ENCODE measurements at places on chromosomes 11 and 22. TPM values are rescaled to one million over a fixed set of nuclear protein-coding genes. Genes with fewer than 3 reads are reported as not detected.

DNA sequence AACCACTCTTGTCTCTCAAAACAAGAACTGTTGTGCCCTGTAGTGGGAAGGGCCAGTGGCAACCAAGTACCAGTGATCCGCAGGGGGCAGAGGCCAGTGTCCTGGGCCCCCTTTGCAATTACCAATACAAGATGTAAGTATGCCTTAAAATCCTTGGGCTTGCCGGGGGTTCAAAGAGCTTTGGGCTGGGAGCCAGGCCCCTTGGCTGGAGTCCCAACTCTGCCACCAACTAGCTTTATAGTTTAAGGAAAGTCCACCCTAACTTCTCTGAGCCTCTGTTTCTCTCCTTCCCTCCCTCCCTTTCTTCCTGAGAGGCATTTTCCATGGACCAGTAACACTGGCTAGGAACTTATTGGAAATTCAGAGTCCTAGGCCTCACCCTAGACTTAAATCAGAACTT, 15.5 kb downstream of the CLMP start:
- DNase-seq, result no peak

GRCh38 chr11:22192642-22193347, at the start of gene ANO5:
ANO5 (plus strand) TSS chr11:22193085; CDS start chr11:22193493, 408 bp downstream.
- DNase-seq, result no peak

GRCh38 chr11:66359662-66360087, 11.9 kb downstream of the SLC29A2 start:
- no peak for DNase-seq

GRCh38 chr11:46555267-46556054, 38.4 kb downstream of the AMBRA1 start:
- no peak for DNase-seq

GRCh38 chr11:17014321-17014832, at the start of gene PLEKHA7:
PLEKHA7 (minus strand) TSS chr11:17014414; CDS start chr11:17014401, 13 bp downstream.
- no peak for DNase-seq

DNA sequence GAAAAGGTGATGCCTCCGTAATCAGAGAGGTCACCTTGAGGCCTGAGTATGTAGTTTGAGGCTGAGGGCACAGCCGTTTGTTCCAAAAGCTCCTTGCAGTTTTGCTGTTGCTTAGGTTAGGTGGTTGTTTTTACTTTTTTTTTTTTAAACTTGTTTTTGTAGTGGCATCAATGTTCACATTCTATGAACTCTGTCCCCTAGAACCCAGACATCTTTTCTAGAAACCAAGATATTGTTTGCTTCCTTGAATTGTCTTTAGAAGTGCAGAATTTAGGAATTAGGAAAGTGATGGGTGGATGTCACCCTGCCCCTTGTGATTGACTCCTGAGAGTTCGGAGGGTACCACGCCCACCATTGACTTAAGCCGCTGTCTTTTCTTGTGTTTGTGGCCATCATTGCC, 35.7 kb upstream of the ETS1 start:
- DNase-seq, result no peak

DNA sequence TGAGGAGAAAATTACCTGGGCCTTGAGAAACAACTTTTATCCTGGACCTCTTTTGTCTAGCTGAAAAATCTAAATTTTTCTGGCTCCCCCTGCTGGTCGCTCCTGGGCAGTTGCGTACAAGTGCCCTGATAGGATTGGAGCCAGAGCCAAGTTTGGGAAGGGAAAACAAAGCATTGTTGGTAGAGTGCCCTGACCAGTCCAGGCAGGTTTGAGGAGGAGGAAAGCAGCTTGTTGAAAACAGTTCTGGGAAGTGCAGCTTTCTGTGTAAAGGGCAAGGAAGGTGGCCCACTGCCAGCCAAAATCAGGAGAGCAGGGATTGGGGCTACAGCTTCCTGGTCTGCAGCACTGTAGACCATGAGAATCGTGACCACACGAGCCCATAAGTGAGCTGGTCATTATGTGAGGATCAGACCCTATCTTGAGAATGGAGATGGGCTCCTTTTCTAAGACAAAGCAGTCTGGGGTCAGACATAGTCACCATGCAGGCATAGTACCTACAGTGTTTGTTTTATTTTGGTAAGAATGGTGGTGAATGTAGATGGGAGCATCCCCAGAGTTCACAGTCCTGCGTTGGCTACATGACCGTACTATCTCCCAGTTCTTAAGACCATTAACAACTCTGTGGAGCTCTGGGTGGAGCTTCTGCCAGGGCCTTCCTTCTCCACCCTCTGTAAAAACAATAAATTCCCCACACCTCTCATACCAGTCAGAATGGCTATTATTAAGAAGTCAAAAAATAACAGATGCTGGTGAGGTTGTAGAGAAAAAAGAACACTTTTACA, 21.3 kb upstream of the PIK3IP1 start:
- DNase-seq, result peak; percentile 68

GRCh38 chr22:36922711-36923110, 9.3 kb downstream of the CSF2RB start:
- DNase-seq, result no peak

DNA sequence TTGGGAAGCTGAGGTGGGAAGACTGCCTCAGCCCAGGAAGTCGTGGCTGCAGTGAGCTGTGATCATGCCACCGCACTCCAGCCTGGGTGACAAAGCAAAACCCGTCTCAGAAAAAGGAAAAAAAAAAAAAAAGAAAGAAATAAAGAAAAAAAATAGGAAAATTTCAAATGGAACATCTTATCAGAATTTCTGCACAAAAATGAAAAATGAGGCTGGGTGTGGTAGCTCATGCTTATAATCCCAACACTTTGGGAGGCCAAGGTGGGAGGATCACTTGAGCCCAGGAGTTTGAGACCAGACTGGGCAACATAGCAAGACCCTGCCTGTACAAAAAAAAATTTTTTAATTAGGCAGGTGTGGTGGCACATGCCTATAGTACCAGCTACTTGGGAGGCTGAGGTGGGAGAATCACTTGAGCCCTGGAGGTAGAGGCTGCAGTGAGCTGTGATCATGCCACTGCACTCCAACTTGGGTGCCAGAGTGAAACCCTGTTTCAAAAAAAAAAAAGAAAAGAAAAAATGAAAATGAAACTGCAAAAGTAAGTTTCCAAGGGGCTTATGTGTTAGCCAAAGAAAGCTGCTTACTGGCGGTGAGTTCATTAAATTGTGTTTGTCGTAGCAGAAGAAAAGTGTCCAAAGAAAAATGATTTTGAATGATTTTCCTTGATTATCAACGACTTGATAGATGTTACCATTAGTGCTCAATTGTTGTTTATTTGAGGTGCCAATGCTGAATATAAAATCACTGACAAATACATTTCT, 7.5 kb upstream of the CRKL start:
- no peak for DNase-seq

DNA sequence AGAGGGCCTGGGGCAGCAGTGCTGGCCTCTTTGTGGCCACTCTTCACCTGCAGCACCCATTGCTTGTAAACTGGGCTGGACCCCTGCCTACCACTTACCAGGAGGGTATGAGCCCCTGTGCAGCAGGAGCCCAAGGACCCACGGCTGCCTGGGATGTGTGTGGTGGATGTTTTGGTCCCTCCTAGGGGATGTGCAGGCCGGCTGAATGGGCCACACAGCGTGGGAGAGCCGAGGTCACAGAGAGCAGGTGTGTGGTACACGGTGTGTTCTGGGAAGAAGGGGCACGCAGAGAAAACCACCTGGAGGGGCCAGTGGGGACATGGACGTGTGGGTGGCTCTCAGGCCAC, 19.3 kb upstream of the GNB1L start:
- DNase-seq, result no peak

DNA sequence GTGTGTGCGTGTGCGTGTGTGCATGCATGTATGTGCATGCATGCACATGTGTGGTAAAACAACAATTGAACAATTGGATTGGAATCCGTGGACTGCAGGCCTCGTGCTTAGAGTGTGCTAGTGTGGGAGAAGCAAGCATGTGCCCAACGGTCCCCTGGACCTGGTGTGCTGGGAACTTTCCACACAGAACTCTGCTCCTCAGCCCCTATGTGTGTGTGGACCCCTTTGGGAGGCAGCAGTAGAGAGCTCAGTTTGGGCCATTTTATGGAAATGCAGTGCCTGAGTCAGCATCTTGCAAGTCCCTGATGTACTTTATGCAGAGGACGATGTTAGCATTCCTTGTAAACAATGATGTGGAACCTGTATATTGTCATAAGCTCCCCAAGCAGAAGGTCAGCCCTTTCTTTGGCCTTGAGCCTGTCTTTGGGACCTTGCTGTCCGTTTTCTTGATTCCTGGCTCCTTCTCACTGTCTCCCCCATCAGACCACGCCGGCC, 167.3 kb downstream of the TBC1D22A start:
- no peak for DNase-seq

DNA sequence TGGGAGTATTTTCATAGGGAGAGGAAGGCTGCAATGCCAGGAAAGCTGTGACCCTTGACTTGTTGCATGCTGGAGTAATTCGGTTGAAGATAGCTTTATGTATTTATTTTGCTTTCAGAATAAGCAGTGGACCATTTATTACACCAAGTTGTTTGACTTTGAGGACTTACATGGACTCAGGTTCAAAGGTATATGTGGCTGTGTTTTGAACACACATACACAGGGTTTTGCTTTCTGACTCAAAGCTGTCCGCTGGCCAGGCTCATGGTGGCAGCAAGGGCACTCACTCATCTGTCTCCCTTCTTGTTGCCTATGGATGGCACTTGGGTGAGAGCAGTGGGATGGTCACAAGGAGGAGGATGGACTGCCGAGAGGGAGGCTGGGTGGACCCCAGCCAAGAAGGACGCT, 6.5 kb downstream of the TIMP3 start:
- DNase-seq, result no peak

DNA sequence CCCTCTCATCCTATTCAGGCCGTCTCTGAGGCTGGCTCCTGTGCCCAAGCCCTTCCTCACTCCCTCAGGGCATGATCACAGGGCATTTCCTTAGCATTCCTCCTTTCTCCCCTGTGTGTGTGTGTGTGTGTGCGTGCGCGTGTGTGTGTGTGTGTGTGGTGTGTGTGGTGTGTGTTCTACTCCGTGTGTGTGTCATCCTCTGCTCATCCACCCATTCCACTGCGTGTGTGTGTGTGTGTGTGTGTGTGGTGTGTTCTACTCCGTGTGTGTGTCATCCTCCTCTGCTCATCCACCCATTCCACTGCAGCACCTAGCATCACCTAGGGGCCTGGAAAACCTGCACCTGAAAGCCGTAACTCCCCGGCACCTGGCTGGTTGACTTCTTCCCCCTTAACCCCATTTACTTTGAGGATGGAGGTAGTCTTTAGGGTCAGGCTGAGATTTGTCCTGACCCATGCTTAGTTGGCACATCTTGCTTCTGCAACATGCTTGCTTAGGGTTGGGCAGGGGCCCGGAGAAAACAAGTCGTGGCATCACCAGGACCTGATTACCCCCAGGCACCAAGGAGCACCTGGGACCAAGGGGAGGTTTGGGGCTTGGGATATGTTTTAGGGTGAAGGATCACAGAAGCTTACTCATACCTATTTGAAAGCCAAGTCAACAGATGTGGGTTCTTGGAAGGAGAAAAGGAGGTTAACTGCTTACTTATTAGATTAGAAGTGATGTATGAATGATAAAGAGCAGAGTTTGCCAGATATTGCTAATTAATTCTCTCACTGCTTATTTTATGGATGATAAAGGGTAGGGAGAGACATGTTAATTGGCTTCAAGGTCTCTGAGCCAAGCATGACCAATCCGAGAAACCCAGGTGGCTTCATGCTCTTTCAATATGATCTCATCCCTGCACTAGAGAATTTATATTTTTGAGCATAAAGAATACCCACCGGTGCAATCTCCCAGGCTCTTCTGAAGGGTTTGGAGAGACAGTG, 18.9 kb downstream of the TIMP3 start:
- no peak for DNase-seq

DNA sequence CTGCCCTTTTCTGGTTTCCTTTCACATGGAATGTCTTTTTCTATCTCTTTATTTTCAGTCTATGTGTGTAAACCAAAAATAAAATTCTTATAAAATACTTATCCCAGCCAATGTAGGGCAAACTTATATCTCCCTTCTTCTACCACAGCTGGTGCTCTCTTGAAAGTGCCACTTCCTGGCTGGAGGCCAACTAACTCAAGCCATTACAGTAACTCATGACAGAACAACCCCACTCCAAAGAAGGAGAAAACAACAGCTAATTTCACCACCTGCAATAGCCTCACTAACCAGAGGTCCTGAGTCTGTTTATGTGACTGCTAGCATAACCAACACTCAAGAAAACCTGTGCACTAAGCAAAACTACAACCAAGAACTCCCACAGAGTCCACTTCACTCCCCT, 74.9 kb upstream of the DBX1 start:
- DNase-seq, result no peak

GRCh38 chr22:23228503-23228902, 48.2 kb downstream of the BCR start:
- no peak for DNase-seq

GRCh38 chr11:45772449-45772774, 32.5 kb upstream of the SLC35C1 start:
- no peak for DNase-seq

DNA sequence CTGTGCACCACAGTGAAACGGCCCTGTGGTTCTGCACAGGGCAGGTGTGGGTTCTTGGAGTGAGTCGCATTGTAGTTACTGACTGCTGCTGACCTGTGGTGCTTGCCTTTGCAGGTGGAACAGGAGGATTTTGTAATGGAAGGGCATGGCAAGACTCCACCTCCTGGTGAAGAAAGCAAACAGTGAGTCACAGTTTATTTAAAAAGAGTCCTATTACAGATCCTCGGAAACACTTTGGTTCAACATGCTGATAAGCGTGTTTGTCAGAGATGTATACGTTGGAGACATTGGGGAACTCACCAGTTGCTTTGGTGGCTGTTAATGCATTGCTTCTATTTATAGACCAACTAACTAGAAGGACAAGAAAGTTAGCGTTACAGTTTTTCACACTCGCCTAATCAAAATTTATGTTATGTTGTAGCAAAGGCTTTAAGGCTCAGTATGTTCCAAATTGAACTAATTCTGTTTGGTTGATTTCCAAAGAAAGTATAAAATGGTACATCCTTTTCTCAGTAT, 21.7 kb upstream of the TNRC6B start:
- DNase-seq, result no peak

DNA sequence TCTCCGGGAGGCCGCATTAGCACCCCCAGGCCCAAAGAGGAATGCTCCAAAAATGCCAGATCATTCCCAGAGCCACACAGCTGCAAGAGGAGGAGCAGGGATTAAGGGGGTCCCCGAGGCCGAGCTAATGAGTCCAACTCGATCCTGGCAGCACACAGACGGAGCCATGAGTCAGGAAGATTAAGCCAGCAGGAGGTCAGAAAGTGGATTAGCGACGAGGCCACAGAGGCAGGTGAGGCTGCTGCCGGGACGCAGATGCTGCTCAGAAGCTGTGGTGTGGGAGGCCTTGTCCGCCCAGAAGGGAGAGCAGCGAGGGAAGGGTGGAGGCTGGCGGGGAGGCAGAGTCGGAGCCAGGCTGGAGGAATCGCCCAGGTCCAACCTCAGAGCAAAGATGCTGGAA, 120.5 kb downstream of the SHANK2 start:
- DNase-seq, result no peak

DNA sequence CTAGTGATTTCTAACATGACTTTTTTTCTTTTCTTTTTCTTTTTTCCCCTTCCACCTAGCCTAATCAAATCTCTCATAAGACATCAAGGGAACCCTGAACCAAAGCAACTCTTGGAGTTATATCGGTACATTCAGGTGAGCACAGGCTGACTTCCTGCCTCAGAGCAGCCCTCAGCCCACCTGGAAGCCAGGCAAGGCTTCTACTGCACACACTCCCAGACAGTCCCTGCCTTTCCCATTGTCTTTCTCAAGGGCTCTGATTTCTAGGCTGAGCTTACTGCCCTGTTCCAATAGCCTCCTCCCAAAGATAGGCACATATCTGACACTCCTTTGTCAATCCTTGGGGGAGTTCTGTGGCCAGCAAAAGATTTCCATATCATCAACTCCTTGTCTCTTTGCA, 629.5 kb downstream of the NTM start:
- no peak for DNase-seq

FAM83F gene
- polyA plus RNA-seq, result 2.3 TPM

HBD gene
- polyA plus RNA-seq, result 1.4 TPM

GRK3 gene
- polyA plus RNA-seq, result 13.0 TPM

MGAT3 gene
- 27.4 TPM for polyA plus RNA-seq

TSPAN32 gene
- 2.0 TPM for polyA plus RNA-seq

MAPK8IP1 gene
- 12.8 TPM for polyA plus RNA-seq

Data from right renal pelvis (tissue), 4 donors.